Activated CD8-positive, alpha-beta memory T cell treated with anti-CD3 and anti-CD28 coated beads for 1 hour (primary cell): ENCODE measurements at places on chromosomes 7 and 10.

- no peak for DNase-seq
These were observed 229.3 kb downstream of the IMMP2L start for GRCh38 chr7:111333010-111333409.

DNA sequence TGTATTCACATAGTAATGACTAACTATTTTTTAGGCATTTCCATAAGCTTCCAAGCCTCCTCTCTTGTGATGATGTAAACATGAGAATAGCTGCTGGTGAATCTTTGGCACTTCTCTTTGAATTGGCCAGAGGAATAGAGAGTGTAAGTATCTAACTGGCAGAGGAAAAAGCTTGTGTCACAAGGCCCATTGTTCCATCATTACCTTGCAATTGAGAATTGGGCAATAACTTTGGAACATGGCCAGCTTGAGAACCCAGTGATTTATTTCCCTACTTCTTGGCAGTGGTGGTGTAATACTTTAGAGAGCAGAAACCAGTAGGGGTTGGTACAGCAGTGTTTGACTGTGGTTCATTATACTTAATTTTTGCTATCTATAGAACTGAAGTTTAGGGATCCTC, 12.0 kb downstream of the IFRD1 start:
- no peak for DNase-seq

DNA sequence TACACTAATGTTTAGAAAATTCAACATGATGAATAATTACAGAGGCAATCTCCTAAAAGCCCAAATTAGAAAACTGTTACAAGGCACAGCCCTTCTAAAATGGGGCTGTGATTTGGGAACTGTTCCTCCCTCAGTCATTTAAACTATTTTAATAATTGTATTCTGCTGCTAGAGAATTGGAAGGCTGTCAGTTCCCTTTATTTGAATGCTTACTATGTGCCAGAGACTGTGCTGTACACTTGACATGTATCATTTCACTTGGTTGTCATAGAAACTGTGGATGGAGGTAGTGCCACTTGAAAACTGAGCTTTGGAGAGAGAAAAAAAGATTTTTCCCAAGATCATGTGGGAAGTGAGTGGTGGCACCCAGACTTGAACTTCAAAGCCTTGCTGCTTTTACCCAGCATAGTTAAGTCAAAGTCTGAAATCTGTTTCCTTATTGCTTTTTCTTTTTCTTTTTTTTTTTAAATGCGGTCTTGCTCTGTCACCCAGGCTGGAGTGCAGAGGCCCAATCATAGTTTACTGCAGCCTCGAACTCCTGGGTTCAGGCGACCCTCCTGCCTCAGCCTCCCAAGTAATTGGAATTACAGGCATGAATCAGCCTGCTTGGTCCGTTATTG, 23.6 kb downstream of the UBE2D1 start:
- no peak for DNase-seq

- no peak for DNase-seq
These were observed 84.5 kb upstream of the ETV1 start for GRCh38 chr7:14073988-14074387.

GRCh38 chr7:1558181-1558811, 2.3 kb upstream of the TMEM184A start:
- no peak for DNase-seq

DNA sequence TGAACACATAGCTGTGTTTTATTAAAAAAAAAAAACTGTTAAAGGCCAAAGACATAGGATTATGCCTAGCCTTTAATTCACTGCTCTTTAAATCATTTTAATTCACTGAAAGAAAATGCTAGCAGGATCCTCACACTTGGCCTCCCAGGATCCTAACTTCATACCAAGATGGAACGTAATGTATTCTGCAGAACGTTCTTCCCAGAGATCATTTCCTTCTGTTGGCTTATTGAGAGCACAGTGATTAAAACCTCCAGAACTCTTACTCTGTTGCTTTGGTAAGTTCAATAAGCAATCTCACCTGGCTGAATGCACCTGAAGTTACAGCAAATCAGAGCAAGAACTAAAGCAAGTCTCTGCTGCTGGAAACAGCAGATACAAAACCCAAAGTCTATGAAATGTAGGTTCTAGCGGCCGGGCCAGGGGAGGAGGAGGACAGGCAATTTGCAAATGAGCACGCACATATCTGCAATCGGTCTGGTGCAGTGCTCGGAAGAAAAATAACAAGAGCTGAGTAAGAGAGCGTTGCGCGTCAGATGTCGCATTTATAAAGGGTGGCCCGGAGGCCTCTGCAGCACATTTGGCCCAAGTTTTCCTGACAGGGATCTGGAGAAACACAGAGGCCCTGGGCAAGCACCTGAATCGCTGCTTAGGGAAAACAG, 193.9 kb downstream of the FAM107B start:
- no peak for DNase-seq

GRCh38 chr7:107111196-107111595, 57.6 kb upstream of the HBP1 start:
- DNase-seq, result no peak

DNA sequence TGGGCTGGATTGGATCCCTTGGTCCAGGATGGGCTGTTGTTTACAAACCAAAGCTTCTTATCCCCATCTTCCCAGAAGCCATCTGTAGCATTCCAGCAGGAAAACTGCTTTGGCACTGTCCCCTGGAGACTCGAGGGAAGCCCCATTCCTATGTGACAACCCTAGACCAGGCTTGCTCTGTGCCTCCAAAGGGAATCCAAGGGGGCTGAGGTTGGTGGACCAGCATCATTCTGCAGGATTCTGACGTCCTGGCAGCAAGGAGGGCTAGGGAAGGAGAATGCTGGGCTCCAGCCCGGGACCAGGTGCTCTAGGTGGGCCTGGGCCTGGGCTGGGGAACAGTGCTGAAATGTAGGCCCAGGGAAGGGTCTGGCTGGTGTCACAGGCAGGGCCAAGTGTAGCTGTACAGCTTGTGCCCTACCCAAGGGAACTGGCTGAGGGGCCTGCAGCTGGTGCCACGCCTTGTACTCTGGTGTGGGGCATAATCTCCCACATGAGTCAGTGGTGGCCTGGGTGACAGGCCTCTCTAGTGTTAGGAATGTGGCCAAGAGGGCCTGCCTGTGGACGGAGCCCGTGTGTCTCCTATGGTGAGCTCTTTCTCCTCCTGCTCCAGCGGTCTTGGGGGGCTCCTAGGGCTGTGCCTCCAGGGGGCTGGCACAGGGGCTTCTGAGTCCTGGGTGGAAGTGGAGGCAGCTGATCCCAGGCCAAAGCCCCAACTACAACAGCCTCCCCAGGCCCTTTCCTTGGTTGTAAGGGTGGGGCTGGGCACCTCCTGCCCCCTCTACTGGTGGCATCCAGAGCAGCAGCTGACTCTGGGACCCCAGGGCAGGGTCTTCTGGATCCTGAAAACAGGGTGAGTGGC, 25.2 kb downstream of the TRIM8 start:
- no peak for DNase-seq

- no peak for DNase-seq
These were observed 13.3 kb upstream of the ZC3HAV1L start for GRCh38 chr7:139049111-139049510.

DNA sequence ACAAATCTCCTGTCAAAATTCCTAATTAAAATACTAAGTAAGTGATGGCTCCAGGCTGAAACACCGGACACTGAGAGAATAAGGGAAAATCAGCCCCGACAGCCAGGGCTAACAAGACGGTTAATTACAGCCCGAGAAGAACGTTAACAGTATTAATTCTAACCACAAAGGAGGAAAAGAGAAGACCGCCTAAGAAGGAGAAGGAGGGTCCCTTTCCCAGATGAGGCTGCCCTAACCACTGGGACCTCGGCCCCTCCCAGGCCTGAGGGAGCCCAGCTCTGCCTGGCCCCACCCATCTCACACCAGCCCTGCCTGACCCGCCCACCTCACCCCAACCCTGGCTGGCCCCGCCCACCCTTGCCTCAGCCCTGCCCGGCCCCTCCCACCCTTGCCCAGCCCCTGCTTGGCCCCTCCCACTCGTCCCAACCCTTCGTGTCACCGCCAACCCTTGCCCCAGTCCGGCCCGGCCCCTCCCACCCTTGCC, 51.3 kb downstream of the PWWP2B start:
- no peak for DNase-seq

DNA sequence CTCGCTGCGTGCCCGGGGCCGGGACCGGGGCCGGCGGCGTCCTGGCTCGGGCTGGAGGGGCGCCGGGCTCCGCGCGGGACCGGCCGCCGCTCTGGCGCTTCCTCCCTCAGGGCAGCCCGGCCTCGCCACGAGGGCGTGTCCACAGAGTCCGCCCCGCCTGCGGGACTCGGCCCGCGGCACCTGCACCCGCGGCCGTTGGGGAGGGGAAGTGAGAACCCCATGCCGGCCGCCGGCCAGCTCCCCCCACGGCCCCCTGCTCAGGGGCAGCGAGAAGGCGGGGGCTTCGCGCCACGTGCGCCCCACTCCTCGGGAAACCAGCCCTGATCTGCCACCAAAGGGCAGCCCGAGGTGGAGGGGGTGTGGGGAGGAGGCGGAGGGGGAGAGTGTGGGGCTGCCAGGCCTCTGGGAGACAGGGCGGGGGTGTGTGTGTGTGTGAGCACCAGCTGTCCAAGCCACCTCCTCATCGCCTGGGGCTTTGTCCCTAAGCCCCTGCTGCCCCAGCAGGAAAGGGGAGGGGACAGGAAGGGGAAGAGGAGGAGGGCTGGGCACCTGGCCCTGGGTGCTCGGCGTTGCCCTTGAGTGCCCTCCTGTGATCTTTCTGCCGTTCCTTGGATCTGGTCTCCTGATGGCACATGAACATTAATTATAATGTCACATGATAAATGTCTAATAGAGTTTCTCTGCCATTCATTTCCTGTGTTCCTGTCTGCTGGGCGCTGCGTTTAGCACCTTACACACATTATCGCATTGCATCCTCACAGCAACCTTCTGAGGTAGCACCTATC, at the start of gene PIK3AP1:
Gene PIK3AP1 (minus strand): TSS at position 93 of the 785 bp plus-strand sequence. CDS start 120 bp downstream, outside the sequence.
- no peak for DNase-seq

DNA sequence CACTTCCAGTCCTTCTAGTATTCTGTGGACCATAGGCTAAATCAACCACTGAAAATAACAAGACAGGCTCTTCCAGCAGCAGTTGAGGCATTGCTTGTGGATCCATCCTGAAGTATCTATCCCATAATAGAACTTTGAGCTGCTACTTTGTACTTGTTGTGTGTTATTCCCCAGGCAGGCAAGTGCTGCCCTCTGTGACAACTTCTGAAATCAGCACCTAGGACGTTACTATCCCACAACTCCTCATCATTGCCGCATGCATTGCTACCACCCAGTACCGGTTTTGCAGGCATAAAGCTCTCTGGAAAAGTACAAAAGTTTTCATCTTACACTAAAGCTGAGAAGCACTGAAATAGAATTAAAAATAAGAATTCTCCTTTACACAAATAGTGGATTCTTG, 145.3 kb downstream of the HTR7 start:
- DNase-seq, result no peak
